ENCODE measurements at places on chromosomes 7 and 10.

GRCh38 chr7:18290223-18290622, 205.3 kb upstream of the HDAC9 start:
- peak; percentile 80 for DNase-seq

DNA sequence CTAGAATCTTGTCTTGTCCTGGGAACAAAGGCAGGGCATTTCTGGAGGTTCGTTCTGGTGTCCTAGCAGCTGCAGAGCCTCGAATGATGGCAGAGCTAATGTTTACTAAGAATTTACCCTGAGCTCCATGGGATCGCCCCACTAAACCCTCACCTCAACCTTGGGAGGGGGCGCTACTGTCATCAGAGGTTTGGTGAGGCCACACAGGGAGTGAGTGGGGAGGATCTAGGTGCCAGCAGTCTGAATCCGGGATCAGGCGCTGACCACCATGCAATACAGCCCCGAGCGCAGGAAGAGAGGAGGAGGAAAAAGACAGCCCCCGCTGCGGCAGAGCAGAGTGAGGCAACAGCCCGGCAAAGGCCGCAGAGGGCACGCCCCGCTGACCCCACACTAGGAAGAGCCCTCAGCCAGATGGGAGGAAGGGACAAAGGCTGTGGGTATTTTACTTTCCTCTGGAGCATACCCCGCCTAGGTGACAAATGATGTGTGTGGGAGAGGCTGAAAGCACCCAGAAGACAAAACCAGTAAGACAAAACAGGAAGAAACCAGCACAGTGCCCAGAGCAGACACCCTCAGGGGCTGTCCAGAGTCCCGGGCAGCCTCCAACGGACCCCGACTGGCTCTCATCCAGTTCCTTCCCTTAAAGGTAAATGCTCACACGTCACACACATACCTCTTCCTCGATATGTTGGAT, 103.5 kb downstream of the FAM53B start:
- peak; percentile 97 for DNase-seq

DNA sequence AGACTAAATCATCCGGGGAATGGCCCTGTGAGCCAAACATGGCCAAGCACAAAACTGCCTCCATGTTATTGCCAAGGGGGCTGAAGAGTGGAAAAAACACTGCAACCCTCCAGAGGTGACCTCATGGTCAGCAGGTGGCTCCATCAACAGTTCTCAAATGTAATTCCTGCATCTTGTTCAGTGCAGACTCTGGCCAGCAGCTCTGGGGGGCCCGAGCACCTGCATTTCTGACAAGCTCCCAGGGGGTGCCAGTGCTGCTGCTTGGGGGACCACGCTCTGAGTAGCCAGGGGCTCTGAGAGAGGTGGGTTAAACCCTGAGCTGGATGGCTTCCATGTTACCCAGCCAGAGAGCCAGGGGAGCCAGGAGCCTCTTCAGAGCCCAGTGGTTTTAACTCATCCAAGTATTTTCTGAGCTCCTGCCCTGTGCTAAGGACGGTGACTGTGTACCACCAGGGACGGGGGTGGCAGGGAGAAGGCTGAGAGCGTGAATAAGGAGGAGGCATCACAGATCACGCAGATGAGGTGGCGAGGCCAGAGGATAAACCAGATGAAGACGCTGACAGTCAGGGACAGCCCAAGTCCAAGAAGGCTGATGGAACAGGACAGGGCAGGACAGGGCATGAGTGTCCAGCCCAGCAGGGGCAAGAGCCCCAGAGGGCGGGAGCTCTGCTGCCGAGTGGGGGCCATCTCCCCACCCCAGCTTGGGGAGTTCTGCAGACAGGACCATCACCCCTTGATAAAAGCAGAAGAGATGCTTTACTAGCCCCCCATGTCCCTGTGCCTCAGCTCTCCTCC, 52.9 kb downstream of the CLEC2L start:
- no peak for DNase-seq

DNA sequence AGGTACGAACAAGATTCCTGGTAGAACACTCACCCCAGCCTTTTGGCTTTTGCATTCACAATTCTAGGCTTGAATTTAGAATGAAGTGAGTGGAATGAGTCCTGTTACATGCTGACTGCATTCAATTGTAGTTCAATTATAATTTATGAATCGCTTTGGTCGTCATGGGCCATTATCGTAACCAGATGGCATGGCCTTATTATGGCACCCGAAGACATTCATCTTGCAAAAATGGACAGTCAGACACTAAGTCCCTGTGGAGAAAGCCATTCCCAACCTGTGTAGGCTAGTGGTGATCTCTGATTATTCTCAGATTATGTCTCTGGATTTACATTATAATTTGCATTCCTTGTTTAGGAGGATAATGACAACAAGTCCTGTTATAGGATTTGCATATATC, 292.4 kb upstream of the NPSR1 start:
- no peak for DNase-seq

- DNase-seq, result no peak
These were observed 40.3 kb downstream of the RGS10 start for GRCh38 chr10:119502209-119502608.

- no peak for DNase-seq
These were observed 9.9 kb downstream of the SMURF1 start for GRCh38 chr7:99133766-99134564.

- no peak for DNase-seq
These were observed 42.7 kb downstream of the GNAT3 start for GRCh38 chr7:80468931-80469714.

GRCh38 chr7:41501006-41501405, 201.9 kb downstream of the INHBA start:
- no peak for DNase-seq

- no peak for DNase-seq
These were observed 572.1 kb downstream of the SORCS1 start for GRCh38 chr10:106592396-106592795.

- no peak for DNase-seq
These were observed 2.0 kb downstream of the MTPN start for GRCh38 chr7:135975166-135975565.

DNA sequence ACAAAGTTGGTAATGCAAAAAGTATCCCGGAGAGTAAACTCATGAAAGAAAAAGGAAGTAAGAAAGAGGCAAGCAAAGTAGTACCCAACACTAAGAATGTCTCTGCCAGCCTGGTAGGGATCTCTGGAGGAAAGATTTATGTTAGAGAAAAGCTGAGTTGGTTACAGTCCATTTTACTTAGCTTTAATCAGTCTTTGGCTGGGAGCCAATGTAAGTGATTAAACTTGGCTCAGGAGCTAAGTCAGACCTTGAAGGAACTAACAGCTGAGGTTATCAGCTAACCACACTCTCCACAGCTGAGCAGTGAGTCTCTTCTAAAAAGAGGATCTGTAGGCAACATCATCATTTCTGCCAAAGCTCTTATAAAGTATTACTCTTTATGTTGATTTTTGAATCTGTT, 148.0 kb downstream of the ANKRD7 start:
- DNase-seq, result peak; percentile 86

- no peak for DNase-seq
These were observed 896.9 kb upstream of the PHF14 start for GRCh38 chr7:10076660-10077300.

GRCh38 chr10:43679509-43679908, 30.8 kb upstream of the ZNF32 start:
- DNase-seq, result no peak

GRCh38 chr10:5400468-5401240, 4.0 kb downstream of the TUBAL3 start:
- DNase-seq, result no peak

- DNase-seq, result no peak
These were observed 161.8 kb upstream of the MTPN start for GRCh38 chr7:136138991-136139390.
